ENCODE measurements at places on chromosomes 11 and 22.
A peak's percentile ranks its signal among the peaks of the same experiment; 100 is the strongest.

- DNase-seq: no peak
These were observed 48.1 kb upstream of the ALKBH3 start for GRCh38 chr11:43832536-43832935.

DNA sequence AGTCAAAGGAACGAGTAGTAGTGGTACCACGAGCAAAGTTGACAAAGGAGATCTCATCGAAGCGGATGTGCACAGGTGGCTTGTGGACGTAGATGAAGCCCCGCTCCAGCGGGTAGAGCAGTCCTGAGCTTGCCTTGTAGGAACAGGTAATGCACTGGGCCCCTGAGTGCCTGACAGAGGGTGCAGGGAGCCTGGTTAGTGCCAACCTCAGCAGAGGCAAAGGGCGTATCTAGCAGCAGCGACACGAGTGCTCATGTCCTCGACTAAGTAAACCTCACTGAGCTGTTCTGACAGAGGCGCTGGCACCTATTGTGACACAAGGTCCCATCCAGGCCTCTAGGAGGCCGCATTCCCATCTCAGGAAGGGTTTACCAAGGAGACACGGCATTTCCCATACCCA is 4.0 kb downstream of the SSRP1 start:
- DNase-seq: no peak

DNA sequence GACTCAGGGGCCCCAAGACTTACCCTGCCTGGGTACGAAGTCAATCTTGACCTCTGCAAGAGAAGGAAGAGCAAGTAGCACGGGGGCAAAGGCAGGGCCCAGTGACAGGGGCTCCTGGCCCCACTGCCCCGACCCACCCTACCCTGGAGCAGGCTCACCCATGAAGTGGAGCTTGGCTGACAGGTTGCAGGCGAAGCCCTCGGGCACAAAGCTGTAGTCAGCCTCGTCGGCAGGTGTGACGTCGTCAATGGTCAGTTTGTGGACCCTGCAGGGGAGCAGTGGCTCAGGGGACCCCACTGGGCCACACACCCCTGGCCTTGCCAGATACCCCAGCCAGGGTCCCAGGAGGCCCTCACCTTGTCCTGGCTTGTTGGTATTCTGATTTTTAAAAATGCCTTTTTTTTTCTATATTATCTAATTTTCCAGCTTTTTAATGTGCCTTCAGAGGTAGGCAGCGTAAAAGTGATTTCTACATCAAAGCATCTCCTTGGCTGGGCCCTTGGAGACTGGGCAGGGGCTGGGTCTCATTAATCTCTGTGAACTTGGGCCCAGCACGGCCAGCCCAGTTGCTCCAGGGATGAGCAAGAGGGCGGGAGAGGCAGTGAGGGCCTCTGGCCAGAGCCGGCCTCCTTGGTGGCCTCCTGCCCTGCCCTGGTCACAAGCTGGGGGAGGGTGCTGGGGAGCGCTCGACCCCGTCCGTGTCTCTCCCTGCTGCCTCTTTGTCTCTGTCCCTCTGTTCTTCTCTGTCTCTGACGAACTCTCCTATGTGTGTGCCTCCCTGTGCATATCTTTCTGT is 11.3 kb downstream of the MYBPC3 start:
- no peak for DNase-seq

- peak; percentile 69 for DNase-seq
These were observed 316.8 kb downstream of the CASP12 start for GRCh38 chr11:104581246-104581980.

DNA sequence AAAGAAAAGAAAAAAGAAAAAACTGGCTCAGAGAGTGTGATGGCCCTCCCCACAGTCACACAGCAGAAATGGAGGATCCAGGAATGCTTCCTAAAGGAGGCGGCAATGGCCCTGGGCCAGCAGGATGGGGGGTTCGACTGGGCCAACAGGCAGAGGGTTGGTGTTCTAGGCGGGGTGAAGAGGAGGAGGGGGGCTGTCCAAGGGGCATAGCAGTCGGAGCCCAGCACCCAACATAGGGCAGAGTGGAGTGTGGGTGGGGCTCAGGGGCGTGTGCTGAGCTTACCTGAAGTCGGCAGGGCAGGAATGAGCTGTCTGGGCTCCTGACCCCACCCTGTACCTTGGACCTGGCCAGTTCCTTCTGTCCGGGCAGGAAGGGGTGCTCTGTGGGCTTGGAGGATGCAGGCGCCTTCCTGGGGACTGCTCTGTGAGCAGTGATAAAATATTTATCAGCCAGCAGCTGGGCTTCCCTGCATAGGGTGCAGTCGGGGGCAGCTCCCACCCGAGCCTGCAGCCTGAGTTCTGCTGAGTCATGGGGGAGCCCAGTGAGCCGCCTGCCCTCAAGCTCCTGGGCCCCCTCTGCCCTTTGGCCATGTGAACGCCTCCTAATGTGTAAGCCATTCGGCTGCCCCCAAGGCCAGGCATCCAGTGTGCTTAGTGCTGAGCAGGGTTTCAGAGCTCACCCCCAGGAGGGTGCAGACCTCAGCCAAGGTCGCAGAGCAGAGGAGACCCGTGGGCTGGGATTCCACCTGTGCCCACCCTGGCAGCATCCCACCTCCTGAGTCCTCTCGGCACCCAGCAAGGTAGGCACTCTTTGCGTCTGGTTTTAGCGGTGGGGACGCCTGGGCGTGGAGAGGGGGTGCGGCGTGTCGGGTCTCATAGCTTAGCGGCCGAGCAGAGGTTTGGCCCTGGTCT is 25.3 kb upstream of the PRR5 start:
- peak; percentile 13 for DNase-seq

DNA sequence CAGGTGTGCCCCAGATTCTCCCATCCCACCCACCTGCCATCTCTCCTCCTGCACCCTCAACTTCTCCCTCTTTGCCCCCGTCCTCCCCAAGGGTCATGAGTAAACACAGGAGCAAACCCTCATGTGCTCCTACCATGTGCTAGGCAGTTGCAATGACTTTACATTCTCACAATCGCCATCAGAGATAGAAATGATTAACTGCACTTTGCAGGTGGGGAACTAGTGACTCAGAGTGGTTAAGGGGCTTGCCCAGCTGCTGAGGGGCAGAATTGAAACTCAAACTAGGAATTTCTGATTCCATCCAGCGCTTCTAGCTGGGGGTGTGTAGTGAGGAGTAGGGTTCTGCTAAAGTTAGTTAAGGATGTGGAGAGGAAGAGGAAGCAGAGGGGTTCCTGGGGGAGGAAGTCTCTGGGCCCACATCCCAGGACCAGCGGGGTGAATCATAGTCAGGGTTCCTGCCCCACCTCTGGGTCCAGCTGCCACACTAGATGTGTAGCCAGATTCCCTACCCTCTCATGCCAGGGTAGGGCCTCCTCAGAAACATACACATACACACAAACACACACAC is 16.0 kb upstream of the PRG2 start:
- DNase-seq: peak; percentile 39

- peak; percentile 63 for DNase-seq
These were observed 565 bp downstream of the NUCB2 start for GRCh38 chr11:17277024-17277584.

Measured in IMR-90 (cell line).